ENCODE measurements at places on chromosomes 11 and 22.
A peak's percentile ranks its signal among the peaks of the same experiment; 100 is the strongest.

- peak; percentile 74 for DNase-seq
Measured at GRCh38 chr22:45997077-45997776, 20.3 kb upstream of the WNT7B start.

DNA sequence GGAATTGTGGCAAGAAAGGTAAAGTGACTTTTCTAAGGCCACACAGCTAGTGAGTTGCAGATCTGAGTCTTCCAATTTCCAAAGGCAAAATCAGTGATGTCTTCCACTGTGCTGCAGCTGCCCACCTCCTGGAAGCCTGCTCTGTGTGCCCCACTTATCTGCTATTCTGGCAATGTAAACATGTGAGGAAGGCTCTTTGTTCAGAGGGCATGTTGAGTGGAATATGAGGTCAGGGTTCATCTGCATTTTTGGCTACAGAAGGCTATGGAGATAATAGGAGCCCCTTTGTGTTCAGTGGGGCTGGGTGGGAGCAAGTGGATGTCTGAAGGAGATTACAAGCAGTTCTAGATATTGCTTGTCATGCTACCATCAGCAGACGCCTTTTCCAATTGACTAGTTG is 396.2 kb downstream of the BUD13 start:
- DNase-seq, result no peak

DNA sequence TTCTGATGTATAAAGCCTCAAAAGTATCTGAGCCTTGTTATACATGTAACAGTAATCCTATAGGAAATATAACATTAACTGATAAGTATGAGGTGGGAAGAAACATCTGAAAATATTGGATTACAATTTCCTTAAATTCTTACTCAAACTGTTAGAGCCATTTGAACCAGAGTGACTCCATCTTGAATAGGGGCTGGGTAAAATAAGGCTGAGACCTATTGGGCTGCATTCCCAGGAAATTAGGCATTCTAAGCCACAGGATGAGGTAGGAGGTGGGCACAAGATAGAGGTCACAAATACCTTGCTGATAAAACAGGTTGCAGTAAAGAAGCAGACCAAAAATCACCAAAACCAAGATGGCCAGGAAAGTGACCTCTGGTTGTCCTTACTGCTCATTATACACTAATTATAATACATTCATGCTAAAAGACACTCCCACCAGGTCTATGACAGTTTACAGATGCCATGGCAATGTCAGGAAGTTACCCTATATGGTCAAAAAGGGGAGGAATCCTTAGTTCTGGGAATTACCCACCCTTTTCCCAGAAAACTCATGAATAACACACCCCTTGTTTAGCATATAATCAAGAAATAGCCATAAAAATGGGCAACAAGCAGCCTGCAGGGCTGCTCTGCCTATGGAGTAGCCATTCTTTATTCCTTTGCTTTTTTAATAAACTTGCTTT is 114.9 kb downstream of the PGR start:
- DNase-seq, result no peak

GRCh38 chr11:17952487-17952886 is 60.4 kb downstream of the SERGEF start:
- no peak for DNase-seq

DNA sequence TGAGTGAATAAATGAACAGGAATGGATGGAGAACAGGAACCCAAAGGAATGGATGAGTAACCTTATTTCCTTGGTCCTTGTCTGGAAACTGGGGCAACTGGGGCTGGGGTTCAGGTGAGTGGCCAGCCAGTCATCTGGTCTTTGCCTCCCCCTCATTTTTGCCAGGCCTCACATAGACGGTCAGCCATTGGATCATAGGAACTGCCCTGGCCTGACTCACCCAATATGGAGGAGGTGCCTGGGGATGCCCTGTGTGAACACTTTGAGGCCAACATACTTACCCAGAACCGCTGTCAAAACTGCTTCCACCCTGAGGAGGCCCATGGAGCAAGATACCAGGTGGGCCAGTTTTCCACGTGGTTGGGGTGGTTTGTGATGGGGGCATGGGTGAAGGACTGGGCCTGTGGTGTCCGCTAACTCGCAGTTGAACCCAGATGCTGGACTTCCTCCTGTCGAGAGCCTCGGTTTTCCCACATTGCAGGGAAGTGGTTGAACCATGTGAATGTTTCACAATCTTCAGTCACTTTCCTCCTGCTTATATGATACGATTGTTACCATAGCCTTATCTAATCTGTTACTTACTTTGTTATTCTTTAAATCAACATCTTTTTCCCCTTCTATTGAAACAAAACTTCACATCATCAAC is 4.4 kb downstream of the TRIOBP start:
- DNase-seq, result peak; percentile 73

DNA sequence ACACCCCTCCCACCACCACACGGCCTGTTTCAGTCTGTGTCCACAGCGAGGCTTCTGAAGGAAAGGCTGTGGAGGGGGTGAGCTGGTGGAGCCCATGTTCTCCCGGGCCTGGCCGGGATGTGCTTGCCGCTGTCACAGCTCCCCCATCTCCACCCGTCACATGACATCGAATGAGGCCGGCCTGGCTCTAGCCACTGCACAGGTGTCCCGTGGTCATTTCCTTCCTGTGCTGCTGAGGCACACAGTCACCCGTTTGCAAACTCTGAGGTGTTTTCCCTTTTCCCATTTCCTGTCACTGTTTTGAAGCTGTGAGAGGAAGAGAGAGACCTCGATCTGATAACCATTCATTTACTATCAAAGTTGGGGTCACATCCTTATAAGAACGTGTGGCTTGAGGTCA is 55.7 kb upstream of the CLDN5 start:
- no peak for DNase-seq

DNA sequence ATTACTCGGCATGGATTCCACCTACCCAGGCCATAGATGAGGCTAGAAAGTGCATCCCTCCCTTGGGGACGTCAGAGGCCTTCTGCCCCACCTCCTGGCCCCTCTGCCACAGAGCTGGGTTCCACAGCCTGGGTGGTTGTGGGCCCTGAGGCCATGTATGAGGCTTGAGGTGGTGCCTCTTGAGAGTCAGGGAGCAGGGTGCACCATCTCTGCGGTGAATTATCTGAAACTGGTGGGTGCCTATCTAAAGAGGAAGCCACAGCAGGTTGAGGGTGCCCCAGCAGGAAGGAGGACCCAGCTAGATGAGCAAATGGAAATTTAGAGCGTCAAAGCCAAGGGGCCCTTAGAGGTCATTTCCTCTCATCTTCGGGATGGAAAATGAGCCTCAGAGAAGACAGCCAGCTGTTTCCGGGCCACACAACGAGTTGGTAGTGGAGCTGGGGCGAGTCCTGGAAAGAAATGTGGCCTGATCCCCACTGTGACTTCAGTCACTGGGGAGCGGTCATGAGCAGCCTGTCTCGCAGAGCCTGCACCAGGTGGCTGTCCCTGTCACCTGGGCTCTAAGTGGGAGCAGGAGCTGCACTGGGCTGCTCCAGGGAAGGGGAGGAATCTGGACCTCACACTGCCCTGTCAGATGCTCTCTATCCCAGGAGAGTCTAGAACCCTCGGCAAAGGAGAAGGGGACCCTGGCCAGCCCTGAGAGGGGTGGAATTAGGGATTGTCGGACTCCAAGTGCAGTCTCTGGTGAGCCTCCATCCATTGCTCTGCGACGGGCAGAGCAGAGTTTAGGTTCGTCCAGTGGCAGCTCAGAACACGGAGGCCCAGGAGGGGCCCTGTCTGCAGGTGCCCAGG is 7.3 kb downstream of the ADORA2A start:
- peak; percentile 96 for DNase-seq

DNA sequence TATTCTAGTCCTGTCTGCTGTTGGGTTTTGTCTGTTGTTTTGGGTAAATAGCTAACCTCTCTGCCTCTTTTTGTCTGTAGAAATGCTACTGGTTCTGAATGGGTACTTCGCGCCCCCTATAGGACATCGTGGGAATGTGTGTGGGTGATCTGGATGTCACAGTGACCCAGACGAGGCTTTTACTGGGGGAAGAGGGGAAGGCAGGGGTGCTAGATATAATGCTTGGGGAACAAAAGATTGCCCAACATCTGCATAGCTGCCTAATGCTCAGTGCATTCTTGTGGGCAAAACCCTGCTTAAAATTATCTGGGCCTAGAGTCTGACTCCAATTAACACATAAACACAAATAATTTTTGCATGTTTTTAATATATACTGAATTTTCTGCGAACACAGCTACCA is 57.7 kb downstream of the BMAL1 start:
- DNase-seq, result peak; percentile 70

DNA sequence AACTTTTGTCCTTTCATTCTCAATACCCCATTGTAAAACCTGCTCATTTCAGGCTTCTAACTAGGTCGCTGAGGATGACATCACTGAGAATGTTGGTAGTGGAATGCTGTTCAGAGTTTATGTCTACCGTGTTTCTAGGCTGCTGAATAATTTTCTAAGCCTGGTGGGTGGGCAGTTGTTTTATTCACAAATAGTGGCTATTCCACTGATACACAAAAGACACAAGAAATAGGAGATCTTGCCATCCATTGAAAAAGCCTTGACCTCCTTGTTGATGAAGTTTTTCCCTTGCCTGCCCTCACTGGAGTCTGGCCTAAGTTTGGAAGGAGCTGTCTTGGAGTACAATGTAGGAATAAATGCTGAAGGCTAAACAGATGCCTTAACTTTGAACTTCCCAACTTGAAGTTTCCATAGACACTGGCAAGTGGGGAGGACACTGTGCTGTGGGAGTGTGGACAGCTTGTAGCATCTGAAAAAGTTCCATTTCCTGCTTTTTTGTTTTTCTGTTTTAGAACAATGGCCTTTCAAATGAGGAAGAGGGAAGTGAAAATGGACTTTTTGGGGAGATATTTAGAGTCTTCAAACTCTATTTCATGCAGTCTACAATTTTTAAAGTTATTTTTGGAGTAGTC is 59.2 kb downstream of the TRIM44 start:
- DNase-seq, result peak; percentile 71

GRCh38 chr22:44807232-44807631 is 54.9 kb downstream of the ARHGAP8 start:
- no peak for DNase-seq

DNA sequence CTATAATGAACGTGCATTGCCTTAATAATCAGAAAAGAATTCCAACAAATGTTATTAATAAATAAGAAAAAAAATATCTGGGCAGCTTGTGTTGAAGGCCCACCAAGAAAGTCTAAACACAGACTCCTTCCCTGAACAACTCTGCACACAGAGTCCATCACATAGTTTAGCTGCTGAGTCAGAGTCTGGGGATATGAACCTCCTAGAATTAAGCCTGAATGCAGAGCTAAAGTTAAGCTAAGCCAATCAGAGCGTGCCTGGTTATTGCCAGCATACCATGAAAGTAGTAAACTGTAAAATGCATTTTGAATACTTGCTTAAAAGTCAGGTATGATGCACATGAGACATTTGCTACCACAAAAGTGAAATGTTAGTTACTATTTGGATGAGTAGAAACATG is 25.6 kb upstream of the TENM4 start:
- no peak for DNase-seq

DNA sequence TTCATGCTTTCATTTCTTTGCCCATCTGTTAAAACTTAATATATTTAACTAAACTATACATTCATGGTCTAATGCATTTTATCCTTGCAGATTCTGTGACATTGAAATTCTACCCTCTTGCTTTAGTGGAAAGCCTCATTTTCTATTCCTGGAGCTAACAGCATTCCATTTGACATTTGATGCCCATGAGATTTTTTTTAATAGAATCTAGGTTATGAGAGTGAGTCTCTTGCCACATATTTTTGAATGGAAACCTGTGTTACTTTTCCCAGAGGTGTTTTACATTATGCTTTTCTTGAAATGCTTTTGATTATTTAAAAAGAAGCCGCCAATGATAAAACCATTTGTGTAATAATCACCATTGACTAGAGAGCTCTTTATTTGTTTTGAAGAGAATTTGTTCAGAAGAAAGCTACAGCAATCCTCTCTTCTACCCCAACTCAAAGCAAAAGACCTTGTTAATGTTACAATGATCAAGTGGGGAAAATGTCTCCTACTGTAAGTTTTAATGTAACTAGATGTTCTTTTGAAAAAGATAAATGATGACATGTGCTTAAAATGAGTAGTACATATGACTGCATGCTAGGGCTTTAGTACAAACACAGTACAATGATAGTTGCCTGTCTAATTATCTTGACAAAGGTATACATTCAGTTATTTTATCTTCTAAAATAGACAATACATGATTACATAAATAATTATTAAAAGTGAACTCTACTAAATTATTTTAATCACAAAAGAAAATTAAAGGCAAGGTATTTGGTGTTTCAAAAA is 67.3 kb downstream of the GAS2 start:
- no peak for DNase-seq

GRCh38 chr11:117855912-117856651 is 20.4 kb downstream of the FXYD6 start:
- DNase-seq, result no peak

- no peak for DNase-seq
Measured at GRCh38 chr11:1792461-1792860, 28.7 kb upstream of the CTSD start.

- DNase-seq, result no peak
Measured at GRCh38 chr22:23263651-23264555, 83.6 kb downstream of the BCR start.

- DNase-seq, result no peak
Measured at GRCh38 chr11:25211635-25212254, 714.9 kb downstream of the LUZP2 start.

DNA sequence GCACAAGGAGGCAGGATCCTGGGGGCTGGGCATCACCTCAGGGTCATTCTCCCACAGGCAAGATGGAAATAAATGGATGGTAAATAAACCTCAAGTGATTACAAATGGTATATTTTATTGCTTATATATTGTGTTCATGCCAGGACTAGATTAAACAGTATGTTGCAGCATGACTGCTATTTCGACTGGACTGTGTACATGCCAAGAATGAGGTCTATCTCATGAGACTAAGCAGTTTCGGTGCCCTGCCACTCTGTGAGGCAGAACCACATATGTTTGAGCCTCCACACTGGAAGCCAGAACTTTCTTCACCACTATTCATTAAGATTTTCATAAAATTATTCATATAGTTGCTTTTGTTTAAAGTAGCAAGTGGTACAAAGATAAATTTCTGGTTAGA is 140.2 kb downstream of the DDX10 start:
- no peak for DNase-seq

GRCh38 chr11:29352273-29352795 is 664.5 kb downstream of the KCNA4 start:
- no peak for DNase-seq
